ENCODE measurements at places on chromosomes 11 and 22. TPM values are rescaled to one million over a fixed set of nuclear protein-coding genes. Genes with fewer than 3 reads are reported as not detected.

Gene CSF2RB
- total RNA-seq: not detected

Gene TUB
- total RNA-seq: 0.67 TPM

Gene HEPN1
- not detected for total RNA-seq

Gene TEX54
- total RNA-seq: not detected

Gene AGBL2
- total RNA-seq: 2.2 TPM

Gene GAL3ST1
- 0.29 TPM for total RNA-seq

Gene NCAM1
- not detected for total RNA-seq

Gene KDM4E
- not detected for total RNA-seq

Gene APOL5
- total RNA-seq: not detected

Gene PDE2A
- 0.69 TPM for total RNA-seq

Gene OR4A16
- not detected for total RNA-seq

Gene GPHA2
- not detected for total RNA-seq

Gene FAM180B
- not detected for total RNA-seq

Gene GNAZ
- 1.1 TPM for total RNA-seq

Gene UBQLNL
- total RNA-seq: 0.15 TPM

Gene CAT
- 29.1 TPM for total RNA-seq

Gene LINC01488
- not detected for total RNA-seq

Gene BACE1
- total RNA-seq: 0.62 TPM

Gene APOBEC3A
- total RNA-seq: not detected

Gene DCHS1
- total RNA-seq: 0.79 TPM

Gene RBMXL2
- total RNA-seq: not detected

Gene CCDC73
- total RNA-seq: not detected
